COLO829 (cell line): ENCODE measurements at places on chromosomes 16 and 17.

DNA sequence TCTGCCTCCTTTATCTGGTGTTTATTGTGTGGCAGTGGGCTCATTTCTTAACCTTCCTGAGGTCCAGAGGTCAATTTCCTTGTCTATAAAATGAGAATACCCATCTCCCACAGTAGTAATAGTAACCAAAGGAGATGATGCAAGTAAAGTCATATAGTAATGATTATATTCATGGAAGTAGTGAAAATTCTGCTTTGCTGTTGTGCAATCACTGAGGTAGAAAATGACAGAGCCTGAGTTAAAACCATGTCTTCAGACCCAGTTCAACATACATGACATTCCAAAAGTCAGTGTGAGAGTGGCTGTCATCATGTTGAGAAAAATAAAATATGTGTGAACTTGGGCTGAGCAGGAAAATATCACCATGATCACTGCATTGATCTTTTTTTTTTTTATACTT lies 864 bp upstream of the UMOD start:
- no peak for DNase-seq

DNA sequence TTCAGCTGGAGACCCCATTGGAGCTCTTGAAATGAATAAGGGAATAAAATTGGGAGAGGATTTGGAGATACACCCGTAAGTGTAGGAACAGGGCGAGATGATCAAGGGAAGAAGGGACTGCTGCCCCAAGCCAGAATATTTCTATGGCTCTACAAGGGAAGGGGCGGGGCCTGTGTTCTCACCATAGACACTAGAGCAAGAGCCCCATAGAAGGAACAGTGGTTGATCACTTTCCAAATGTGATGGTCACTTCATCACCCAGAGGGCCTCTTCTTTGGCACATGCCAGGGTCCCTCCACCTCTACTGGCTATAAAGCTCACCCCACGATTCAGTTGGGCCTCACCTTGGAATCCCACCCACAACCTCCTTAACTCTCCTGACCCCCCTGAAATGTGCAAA lies 25.0 kb downstream of the GPRC5B start:
- no peak for DNase-seq

GRCh38 chr16:630249-630814 lies 453 bp upstream of the WFIKKN1 start:
- no peak for DNase-seq

DNA sequence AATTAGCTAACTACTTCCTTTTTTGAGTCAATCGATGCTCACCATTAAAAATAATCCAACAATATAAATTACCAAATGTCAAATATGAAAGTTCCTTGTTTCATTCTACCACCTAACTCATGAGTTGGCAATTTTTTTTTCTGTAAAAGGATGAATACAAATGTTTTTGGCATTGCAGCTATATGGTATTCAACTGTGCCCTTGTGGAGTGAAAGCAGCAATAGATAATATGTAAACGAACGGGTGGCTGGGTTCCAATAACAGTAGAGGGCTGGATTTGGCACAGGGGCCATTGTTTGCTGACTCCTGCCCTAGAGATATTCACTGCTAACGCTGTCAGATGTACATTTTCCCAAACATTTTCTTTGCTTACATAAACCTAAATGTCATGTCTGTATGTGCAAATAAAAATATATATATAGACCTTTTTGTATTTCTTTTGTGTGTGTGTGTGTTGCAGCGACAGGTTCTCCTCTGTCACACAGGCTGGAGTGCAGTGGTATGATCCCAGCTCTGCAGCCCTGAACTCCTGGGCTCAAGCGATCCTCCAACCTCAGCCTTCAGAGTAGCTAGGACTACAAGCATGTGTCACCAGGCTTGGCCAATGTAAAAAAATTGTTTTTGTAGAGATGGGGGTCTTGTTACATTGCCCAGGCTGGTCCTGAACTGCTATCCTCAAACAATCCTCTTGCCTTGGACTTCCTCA lies 73.9 kb downstream of the RPGRIP1L start:
- DNase-seq: no peak

- no peak for DNase-seq
These were observed 93.1 kb downstream of the RTN4RL1 start for GRCh38 chr17:1931844-1932579.

DNA sequence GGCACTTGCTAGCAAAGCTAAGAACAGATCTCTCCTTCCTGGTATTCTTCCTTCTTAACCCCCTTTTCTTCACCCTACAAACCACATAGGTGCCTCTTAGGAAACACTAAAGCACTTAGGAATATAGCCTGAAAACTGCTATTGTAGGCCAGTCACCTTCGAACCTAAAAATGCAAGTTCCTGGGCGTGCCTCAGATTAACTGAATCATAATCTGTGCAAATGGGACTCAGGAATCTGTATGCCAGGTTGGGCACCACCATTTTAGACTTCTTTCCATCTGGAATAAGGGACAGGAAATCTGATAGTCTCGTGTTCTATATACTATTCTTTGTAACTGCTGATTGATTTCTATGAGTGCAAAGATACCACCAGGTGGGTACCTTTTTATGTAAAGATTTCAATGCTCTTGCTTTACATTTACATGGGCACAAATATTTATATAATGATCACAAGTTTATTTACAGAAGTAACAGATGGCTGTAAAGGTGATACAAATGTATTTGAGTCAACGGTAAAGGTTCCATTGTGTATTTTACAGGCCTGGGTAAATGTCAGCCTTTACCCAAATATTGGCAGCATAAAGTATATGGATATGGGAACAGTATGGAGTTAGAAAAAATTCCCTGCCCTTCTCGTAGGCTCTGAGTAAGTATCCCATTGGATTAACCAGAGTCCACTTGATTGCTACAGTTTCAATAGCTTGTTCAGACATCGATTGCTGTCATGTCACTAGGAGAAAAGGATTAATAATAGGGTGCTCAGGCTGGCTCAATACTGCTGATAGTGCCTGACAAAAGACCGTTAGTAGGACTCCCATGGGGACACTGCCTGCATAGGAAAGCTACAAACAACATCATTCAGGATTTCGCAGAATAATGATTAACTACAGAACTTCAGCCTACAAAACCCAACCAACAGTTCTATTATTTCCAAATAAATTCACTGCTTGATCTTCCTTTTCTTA lies 124.7 kb downstream of the SNX11 start:
- no peak for DNase-seq

GRCh38 chr17:46003907-46004748 lies 5.1 kb downstream of the STH start:
- DNase-seq: no peak

GRCh38 chr16:81940781-81941560 lies 70.3 kb downstream of the SDR42E1 start:
- peak; percentile 69 for DNase-seq

DNA sequence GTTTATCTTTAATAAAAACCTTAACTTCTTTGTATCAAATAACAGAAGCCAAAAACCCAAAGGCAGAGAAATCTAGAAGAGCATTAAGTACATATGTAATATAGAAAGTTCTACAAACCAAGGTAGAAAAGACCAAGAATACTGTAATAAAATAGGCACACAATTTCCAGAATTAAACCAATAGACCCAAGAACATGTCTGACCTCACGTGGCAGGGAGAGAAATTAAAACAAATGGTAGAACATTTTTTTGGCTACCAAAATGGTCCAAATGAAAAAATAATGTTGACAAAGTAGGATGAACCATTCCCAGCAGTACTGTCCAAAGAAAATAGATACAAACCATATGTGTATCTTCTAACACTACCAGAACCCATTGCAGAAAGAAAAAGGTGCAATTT lies 183.5 kb downstream of the CPPED1 start:
- no peak for DNase-seq

DNA sequence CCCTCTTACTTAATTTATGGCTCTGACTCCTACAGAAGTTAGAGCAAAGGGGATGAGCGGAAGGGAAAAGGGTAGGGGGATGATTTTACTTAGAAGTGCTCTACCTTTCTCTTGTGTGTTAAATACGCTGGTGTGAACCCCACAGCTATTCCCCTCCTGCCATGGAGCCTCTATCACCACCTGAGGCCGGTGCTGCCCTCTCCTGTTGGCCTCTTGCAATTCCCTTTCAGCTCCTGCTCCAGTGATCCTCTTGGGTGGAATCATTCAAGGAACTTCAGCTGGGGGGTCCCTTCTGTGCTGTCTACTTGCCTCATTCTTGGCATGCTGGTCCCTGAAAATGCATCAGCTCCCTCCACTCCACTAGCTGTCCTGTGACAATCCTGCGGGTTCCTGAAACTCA lies 41.8 kb upstream of the CDH8 start:
- no peak for DNase-seq

- DNase-seq: no peak
These were observed 7.8 kb upstream of the C17orf99 start for GRCh38 chr17:78138204-78139060.

DNA sequence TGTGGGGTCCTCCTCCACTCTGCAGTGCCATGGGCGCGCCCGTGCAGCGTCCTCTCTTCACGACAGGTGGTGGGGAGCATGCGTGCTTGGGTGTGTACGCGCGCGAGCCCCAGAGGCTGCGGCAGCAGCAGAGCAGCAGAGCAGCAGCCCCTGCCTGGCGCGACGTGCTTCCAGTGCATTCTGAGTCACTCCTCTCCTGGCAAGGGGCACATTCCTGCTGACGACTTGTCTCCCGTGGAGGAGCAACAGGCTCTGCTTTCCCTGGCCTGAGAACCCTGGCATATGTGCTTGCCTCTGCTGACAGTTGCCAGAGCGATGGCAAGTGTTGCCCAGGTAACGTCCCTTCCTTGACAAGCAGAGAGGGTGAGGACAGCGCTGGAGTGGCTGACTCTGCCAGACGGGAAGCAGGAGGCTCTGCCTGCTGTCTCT lies 133.8 kb upstream of the PLCG2 start:
- DNase-seq: no peak

DNA sequence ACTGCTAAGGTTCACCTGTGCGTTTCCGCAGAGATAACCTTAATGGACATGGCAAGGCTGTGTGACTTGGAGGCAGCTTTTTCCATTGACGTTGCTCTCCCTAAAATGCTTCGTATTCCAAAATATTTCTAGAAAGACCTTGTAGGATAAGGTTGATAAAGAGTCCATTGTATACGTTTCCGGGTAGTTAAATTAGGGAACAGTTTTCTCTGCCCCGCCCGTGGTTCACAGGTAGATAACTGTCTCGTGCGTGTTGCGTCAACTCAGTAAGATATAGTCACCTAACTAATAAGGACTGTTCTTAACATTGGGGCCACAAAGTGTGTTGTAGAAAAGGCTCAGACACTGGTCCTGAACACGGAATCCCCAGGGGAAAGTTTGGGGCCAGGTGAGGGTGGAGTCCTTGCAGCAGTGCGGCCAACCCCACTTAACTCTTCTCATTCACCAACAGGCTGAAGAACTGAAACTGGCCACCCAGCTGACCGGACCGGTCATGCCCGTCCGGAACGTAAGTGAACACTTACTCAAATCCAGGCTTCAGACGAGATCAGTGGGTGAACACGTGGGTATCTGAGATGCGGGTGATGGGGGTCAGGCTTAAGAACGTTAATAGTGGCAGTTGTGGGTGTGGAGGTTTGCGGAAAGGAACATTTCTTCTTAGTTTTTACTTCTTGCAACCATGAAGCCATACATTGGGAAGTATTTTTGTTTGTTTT lies 1.6 kb downstream of the RPL13 start:
- no peak for DNase-seq

DNA sequence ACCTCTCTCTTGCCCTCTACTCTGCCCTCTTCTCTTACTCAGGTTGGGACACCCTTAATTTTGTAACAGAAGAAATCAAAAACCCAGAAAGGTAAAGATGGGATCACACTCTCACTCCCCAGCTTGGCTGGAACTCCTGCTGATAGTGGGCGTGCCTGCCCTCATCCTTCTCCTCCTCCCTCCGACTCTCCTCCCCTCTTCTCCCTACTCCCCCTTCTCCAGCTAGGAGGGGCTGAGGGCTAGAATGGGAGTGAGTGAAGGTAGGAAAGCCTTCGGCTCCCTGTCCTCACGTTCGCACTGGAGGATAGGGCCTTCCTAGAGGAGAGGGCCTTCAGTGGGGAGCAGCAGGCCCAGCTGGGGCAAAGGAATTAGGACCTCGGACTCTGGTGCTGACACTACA lies 20.3 kb downstream of the SLC7A6OS start:
- DNase-seq: no peak

DNA sequence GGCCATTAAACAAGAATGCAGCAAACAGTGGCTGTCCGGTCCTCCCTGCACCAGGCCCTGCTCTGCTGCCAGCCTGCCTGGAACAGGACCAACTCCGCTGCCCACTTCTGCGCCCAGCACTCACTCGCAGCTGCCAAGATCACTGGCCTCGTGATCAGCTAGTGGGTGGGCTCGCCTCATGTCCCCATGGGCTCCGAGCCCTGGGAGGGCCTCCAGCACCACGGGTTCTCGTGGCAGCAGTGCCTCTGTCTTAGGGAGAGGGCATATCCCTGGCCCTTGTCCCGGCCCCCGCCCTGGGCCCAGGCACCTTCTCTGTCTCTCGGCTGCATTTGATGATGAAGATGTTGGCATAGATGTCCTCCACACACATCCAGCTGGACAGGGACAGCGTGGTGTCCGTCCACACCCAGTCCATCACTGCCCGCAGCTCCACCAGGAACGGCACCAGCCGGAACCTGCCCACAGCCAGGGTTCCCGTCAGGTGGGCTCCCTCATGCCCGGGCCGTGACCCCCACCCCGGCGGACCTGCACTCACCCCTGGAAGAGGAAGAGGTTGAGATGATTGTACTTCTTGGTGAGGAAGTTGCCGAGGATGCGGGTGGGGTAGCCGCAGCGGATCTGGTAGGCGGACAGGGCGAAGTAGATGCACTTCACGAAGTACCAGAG lies 13.1 kb downstream of the CTU2 start:
- no peak for DNase-seq

DNA sequence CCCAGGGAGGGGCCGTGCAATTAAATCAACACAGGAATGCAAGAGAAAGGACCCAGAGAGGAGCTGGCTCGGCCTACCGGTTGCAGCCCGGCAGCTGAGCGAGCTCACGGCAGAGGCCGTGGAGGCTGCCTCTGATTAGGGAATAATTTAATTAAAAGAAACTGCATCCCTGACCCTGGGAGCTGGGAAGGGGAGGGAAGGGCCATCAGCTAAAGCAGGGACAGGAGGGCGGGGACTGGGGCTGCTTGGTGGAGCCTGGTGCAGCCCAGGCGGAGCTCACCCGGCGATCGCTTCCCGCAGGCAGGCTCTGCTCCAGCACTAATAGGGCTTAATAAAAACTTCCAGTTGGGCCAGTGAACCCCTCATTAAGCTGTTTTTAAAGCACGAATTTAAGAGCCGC lies 43.4 kb downstream of the LMF1 start:
- no peak for DNase-seq

DNA sequence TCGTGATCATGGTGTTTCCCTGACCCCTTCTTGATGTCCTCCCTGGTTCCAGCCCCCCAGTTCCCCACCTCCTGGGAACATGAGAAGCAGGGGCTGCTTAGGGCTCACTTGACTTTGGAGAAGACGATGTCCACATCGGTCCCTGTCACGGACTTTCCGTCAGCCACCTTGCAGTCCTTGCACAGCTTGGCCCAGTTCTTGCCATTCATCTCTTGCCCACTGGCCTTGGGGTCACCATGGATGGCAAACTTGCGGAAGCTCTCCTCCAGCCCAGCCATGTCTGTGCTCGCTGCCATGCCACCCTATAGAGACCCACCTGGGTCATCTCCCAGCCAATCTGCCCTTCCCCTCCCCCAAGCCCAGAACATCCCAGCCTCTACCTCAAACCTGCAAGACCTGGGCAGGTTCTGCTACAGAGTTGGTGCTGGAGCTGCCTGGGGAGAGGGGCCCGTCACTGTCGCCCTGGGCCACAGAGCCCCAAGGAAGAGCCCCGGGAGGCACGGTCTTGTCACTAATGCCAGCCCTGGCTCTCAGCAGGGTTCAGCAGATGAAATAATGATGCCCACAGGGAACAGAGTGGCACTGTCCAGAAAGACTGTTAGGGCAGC lies 2.4 kb downstream of the TPPP3 start:
- DNase-seq: no peak

GRCh38 chr17:45227926-45228762 lies 6.5 kb downstream of the FMNL1 start:
- DNase-seq: no peak
